ENCODE measurements at places on chromosomes 5 and 9. TPM values are rescaled to one million over a fixed set of nuclear protein-coding genes. Genes with fewer than 3 reads are reported as not detected.

- no peak overlapping the region for H3K27ac ChIP-seq
- DNase-seq = no peak
- no peaks in the 10 kb centered on the region for H3K4me1 ChIP-seq
- H3K27me3 ChIP-seq = no peaks in the 10 kb centered on the region
- H3K4me3 ChIP-seq = no peak overlapping the region
These were observed 301.8 kb downstream of the MED10 start for GRCh38 chr5:6076341-6077239.

- no peak overlapping the region for H3K27ac ChIP-seq
- H3K4me3 ChIP-seq = no peak overlapping the region
- H3K27me3 ChIP-seq = no peaks in the 10 kb centered on the region
- DNase-seq = no peak
- no peaks in the 10 kb centered on the region for H3K4me1 ChIP-seq
These were observed 142.7 kb downstream of the MLLT3 start for GRCh38 chr9:20479419-20480155.

GRCh38 chr5:31193591-31194467 is at the start of gene CDH6:
TSS of gene CDH6 (plus strand) at chr5:31193686. CDS start at chr5:31267474, 73,788 bp downstream.
- H3K27ac ChIP-seq = no peak within 1 kb of the TSS
- peaks cover 26% of the 10 kb centered on the region for H3K27me3 ChIP-seq
- no peaks in the 10 kb centered on the region for H3K36me3 ChIP-seq
- H3K4me1 ChIP-seq = no peaks in the 10 kb centered on the region
- DNase-seq = no peak
- H3K4me3 ChIP-seq = no peak within 1 kb of the TSS

DNA sequence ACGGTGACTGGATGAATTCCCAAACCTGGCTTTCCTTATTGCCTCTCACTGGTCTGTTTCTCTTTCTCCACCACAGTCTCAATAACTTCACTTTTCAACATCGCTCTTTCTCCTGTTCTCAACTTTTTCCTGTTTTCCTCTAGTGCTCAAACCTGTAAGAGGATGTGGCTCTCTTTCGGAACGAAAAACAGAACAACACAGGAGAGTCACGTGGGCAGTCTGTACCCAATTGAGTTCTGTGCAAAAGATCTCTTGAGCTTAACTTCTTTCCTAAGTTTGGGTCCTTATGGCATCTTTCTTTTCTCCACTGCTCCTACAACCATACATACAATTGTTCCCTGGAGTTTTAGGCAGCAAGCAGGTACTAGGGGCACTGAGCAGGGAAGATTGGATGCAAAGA is 8.9 kb downstream of the HAVCR1 start:
- DNase-seq = no peak
- H3K27me3 ChIP-seq = no peaks in the 10 kb centered on the region
- H3K4me3 ChIP-seq = peak overlapping the region; percentile 6
- H3K36me3 ChIP-seq = no peaks in the 10 kb centered on the region

GRCh38 chr9:37952731-37953130 is 48.8 kb upstream of the SLC25A51 start:
- H3K4me1 ChIP-seq = no peaks in the 10 kb centered on the region
- no peak overlapping the region for H3K4me3 ChIP-seq
- H3K36me3 ChIP-seq = no peaks in the 10 kb centered on the region

DNA sequence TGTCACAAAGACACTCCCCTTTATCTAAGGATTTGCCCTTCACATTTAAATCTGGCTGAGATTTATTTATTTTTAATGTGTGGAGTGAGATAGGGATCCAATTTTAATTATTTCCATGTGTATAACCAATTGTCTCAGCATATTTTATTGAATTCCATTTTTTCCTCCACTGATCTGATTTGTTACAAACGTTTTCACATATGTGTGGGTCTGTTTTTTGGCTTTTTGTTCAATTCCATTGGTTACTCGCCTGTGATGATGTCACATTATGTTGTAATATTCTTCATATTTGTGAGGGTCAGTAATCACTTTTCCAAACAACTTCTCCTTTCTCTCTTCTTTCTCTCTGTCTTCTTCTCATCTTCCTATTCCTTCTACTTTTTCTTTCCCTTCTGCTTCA is 278.3 kb upstream of the RFX3 start:
- DNase-seq = no peak
- H3K27ac ChIP-seq = no peak overlapping the region
- H3K36me3 ChIP-seq = no peaks in the 10 kb centered on the region
- no peaks in the 10 kb centered on the region for H3K27me3 ChIP-seq
- H3K4me1 ChIP-seq = no peaks in the 10 kb centered on the region
- no peak overlapping the region for H3K4me3 ChIP-seq

DNA sequence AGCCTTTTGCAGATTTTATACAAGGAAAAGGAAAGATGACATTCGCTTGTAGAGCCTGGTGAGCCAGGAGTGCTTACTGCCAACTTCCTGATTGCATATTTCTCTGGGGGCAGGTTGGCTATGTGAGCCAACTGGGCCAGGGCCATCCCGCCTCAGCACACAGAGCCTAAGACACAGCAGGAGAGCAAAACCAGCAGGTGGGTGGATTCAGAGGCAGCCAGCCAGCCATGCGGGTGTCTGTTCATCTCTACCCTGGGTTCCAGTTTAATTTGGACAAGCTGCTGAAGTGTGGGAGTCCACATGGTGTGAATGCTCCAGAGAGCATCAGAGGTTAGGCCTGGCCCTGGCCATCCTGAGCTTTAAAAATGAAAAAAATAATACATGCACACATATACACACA is 291.4 kb downstream of the ARHGEF28 start:
- DNase-seq = no peak
- no peaks in the 10 kb centered on the region for H3K4me1 ChIP-seq
- no peaks in the 10 kb centered on the region for H3K27me3 ChIP-seq
- H3K36me3 ChIP-seq = no peaks in the 10 kb centered on the region

DNA sequence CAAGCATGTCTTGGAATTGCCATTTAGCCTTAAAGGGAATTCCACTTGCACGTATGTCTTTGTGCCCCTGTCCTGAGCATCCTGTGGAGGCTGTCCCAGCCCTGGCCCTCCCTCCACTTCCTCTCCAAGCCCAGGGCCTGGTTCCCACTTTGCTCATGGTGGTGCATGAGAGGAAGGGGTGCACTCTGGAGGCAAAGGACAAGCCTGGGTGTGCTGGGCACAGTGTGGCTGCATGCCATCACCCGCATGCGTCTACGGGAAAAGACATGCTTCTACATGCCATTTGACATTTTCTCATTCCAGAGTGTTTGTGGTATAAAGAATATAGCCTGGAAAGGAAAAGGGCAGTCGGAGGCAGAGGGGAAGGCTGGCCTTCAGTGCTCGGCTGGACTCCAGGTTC is 7.2 kb upstream of the IRX2 start:
- no peak overlapping the region for H3K4me3 ChIP-seq
- no peaks in the 10 kb centered on the region for H3K4me1 ChIP-seq
- DNase-seq = no peak

DNA sequence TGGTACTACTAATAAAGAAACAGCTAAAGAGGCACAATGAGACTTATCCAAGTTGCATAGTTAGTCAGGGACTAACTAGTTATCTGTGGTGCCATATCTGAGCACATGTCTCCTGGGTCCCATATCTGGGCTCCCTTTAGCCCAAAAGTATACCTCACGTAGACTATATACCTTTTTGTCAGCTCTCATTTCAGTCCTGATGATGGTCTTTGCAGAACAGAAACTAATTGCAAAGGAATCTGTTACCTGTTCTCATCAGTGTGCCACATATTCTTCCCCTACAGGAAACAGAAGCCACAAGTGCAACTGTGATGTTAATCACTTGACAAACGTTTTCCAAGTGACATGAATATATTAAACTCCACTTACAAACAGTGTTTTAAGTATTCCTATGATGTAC is 395.2 kb downstream of the KIAA0825 start:
- no peak overlapping the region for H3K4me3 ChIP-seq
- H3K36me3 ChIP-seq = no peaks in the 10 kb centered on the region
- no peak for DNase-seq
- no peak overlapping the region for H3K27ac ChIP-seq

DNA sequence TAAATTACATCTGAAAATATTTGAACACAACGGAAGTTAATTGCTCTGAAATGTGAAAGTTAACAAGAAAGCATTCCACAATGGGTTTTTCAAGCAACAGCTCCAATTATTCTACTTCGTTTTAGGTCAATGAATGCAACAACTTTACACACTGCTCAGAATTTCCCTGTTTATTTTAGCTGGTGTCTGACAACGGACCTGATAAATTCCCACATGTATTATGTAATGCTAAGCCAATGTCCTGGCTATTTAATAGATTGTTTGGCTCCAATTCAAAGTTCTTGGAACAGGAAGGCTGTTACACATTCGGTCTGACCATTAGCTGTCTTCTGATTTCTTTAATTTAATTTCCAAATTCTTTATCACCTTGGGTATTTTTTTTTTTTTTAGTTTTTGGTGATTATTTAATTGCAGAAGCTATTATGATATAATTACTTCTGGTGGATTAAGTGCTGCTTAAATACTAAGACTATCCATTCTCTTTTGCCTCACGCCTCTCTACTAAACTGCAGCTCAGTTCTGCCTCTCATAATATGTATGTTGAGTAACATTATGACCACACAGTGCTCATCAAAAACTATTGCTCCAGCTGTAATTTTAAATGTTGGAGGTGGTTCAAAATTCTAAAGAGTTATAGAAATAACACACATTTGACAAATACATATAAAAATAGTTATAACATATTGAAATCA is 57.9 kb downstream of the MEF2C start:
- H3K4me3 ChIP-seq = no peak overlapping the region
- H3K27ac ChIP-seq = no peak overlapping the region
- no peak for DNase-seq
- H3K36me3 ChIP-seq = no peaks in the 10 kb centered on the region
- H3K27me3 ChIP-seq = no peaks in the 10 kb centered on the region

DNA sequence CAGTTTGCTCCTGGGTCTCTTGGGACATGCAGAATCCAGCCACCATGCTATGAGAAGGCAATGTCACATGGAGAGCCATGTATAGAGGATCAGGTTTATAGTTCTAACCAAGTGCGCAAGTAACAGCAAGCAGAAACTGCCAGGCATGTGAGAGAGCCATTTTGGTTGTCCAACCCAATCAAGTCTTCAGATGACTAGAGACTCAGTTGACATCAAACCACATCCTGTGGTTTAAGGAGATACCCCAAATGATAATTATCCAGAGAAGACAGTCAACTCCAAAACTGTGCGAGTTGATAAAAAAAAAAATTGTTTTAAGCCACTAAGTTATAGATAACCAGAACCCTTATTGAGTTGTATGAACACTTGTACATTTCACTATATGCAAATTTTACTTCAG is 40.2 kb downstream of the TMEM232 start:
- no peak for DNase-seq
- no peak overlapping the region for H3K27ac ChIP-seq
- H3K27me3 ChIP-seq = no peaks in the 10 kb centered on the region
- no peak overlapping the region for H3K4me3 ChIP-seq
- no peaks in the 10 kb centered on the region for H3K4me1 ChIP-seq

DNA sequence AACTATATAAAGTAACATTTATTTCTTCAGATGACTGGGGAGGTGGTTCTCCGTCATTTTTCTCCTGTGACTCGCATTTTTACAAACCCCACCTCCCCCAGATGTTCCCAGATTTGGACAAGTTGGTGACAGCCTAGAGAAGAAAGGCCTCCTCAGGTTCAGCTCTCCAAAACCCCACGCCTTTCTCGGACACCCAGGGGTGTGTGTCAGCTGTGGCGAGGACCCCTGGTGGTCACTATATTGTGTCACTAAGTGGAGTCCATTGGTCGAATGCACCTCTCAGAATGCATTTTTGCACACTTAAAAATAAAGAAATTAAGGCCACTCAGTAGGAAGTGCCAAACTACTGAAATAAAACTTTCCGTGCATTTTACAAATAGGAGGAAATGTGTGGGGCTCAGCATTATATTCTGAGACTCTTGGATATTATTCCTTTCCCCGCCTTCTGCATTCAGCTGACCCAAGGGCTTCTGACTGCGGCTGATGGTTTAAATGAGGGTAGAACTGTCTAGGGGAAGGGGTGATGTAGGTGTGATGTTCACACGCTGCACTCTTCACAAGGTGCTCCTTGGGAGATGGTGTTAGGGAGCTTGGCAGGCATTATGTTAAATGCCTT is 47.6 kb downstream of the ACO1 start:
- DNase-seq = peak; percentile 5
- no peaks in the 10 kb centered on the region for H3K4me1 ChIP-seq
- no peak overlapping the region for H3K4me3 ChIP-seq

DNA sequence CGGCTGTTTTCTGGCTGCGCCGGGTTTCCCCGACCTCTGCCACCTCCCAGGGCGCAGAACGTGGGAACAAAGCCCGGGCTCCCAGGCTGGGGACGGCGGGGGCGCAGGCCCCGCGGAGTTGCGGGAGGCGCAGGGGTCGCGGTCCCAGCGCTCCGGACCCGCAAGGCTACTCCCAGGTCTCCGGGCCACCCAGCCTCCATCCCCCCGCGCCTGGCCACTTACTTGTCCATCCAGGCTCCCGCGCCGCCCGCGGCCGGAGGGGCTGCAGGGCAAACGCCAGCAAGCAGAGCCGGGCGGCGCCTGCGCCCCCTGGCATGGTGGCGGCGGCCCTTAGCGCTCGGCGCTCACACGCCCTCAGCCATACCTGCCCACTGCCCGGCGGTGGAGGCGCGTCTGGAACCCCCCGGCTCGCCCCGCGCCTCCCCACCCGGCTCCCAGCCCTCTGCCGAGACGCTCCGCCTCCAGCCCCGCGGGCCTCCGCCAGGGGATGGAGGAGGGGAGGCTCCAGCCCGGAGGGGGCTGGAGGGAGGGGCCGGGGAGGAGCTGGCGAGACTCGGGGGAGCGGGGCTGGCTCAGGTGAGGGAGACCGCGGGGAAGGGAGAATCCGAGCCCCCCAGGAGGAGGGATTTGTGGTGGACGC is at the start of gene ADAM19:
TSS of gene ADAM19 (minus strand) at position 395 of the 640 bp plus-strand sequence. CDS start at position 316, 79 bp downstream.
- H3K4me3 ChIP-seq = peak within 1 kb of the TSS; percentile 79
- H3K4me1 ChIP-seq = peaks cover 37% of the 10 kb centered on the region
- H3K27ac ChIP-seq = peak within 1 kb of the TSS; percentile 21
- H3K36me3 ChIP-seq = no peaks in the 10 kb centered on the region
- DNase-seq = peak; percentile 15

- H3K4me3 ChIP-seq = no peak overlapping the region
- no peaks in the 10 kb centered on the region for H3K4me1 ChIP-seq
- peaks cover 2% of the 10 kb centered on the region for H3K36me3 ChIP-seq
These were observed 93.4 kb upstream of the FSD1L start for GRCh38 chr9:105354448-105354847.

- no peaks in the 10 kb centered on the region for H3K4me1 ChIP-seq
- H3K36me3 ChIP-seq = no peaks in the 10 kb centered on the region
- H3K27me3 ChIP-seq = no peaks in the 10 kb centered on the region
- DNase-seq = no peak
- H3K4me3 ChIP-seq = no peak overlapping the region
- no peak overlapping the region for H3K27ac ChIP-seq
These were observed 44.8 kb downstream of the LURAP1L start for GRCh38 chr9:12819436-12820185.

The CTSV gene
- total RNA-seq = 0.23 TPM

The MLANA gene
- not detected for total RNA-seq

The SYNPO gene
- 1.4 TPM for total RNA-seq

The CDX1 gene
- total RNA-seq = not detected

The MAP3K1 gene
- total RNA-seq = 53.1 TPM

The GCNT4 gene
- total RNA-seq = 11.3 TPM
